ENCODE measurements at places on chromosomes 11 and 22.

DNA sequence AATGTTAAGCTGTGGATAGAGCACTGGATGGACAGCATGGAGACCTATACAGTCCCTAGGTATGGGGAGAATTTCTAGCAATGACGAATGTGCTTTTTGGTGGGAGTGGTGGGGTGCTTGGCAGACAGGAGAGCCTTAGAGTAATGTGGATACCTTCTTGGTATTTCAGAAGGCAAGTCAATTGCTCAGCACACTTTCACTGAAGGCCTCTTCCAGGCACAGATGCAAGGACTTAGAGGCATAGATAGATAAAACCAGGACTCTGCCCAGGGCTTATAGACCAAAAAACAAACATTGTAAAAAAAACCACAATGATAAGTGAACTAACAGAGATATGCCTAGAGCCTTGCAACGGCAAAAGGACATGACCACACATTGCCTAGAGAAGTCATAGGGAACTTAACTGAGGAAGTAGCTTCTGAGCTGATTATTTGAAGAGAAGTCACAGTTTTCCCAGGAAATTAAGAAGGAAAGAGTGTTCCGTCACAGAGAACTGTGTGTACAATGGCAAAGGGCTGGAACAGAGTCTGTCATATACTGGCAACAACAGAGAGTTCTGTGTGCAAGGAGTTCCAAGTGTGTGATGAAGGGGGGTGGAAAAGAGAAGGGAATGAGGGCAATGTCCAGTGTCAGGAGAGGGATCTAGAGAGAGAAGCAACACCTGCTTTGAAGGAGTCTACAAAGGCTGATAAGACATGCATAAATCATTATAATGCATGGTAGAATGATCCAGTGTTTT lies 65.9 kb upstream of the PICALM start:
- peak; percentile 48 for DNase-seq

- DNase-seq: no peak
Measured at GRCh38 chr11:126375726-126376125, 20.2 kb downstream of the ST3GAL4 start.

DNA sequence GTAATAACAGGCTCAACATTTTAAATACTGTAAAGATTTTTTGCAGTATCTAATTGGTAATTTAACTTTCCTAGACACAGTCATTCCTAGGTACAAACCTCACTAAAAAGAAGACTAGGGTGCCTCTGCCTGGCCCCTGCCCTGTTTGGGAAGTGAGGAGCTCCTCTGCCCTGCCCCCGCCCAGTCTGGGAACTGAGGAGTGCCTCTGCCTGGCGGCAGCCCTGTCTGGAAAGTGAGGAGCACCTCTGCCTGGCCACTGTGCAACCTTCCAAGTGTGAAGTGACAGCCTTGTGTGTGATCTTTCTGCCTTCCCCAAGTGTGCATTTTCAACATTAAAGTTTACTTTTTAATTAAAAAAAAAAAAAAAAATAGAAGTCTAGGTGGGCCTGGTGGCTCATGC lies 4.2 kb downstream of the CHORDC1 start:
- DNase-seq: no peak

DNA sequence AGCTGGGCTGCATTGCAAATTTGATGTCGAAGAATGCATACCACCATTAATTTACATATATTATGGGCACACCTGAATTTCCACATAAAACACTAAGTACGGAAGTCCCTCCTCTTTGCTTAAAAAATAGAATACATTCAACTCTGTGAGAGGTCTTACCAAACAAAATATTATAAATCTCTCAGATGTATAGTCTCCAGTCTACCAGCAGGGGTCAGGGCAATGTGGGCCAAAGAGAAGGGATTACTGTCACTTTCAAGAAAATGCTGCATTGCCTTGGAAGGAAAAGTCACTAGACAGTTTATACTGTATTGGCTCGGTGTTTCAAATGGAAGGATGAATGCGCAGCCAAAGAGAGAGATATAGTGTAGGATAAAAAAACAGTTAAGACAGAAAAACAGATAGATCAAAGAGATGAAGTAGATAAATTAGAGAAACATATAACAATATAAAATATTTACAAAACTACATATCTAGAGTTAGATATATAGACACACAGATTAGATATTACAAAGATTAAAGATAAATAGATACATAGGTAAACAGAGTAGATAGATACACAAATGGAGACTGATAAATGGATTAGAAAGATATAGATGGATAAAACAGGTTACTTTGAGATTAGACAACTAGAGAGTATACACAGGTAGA lies 20.9 kb downstream of the SERGEF start:
- DNase-seq: peak; percentile 58

DNA sequence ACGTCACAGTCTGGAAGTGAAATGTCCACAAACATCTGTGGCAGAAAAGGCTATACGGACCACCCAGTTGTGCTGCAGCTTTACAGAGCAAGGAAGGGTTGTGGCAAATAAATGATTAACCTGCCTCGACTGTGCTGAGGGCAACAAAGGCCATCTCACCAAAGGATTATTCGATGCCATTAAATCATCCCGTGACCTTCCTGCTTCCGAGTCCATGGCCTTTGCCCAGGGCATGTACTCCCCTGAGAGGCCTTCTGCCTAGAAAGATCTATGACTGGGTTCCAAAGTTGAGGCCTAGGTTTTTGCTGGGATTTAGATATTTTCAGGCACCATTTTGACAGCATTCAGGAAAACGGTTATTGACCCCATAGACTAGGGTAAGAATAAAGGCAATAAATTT lies 9.2 kb downstream of the CDPF1 start:
- DNase-seq: no peak

DNA sequence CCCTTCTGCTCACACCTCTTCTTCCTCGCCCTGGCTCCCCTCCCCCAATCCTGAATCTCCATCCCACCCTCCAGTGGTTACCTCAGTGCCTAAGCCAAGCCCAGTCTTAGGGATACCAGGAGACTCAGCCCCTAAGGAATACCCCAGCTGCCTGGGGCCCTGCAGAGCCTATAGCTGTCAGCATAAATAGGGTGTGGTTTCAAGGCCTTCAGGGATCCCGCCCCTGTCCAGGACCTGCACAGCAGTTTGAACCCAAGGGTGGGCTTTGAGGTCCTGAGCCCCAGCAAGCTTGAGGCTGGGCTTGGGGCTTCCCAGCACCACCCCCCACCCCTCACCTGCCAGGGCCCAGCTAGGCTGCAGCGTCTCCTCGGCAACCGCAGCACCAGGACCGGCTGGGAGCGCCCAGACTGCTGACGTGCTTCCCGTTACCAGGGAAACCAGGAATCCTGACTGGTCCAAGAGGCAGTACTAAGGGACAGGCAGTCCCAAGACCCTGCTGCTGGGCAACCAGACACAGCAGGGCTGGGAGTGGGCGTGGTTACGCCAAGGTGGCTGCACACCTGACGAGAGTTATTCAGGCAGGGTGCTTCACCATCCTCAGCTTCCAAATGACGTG lies 13.7 kb downstream of the APBB1 start:
- DNase-seq: no peak

DNA sequence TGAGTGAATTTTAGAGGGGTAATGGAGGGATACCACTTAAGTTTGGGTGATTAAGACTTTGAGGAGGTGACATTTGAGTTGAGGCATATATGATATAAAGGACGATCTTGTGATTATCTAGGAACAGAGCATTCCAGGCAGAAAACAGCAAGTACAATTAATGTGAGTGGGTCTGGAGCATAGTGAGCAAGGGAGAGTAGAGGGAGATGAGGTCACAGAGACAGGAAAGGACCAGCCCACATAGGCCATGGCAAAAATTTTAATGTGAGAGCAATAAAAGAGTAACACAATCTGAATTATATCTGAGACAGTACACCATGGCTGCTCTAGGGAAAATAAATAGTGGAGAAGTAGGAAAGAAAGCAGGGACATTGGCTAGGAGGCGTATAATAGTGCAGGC lies 14.5 kb upstream of the HSPA8 start:
- no peak for DNase-seq

DNA sequence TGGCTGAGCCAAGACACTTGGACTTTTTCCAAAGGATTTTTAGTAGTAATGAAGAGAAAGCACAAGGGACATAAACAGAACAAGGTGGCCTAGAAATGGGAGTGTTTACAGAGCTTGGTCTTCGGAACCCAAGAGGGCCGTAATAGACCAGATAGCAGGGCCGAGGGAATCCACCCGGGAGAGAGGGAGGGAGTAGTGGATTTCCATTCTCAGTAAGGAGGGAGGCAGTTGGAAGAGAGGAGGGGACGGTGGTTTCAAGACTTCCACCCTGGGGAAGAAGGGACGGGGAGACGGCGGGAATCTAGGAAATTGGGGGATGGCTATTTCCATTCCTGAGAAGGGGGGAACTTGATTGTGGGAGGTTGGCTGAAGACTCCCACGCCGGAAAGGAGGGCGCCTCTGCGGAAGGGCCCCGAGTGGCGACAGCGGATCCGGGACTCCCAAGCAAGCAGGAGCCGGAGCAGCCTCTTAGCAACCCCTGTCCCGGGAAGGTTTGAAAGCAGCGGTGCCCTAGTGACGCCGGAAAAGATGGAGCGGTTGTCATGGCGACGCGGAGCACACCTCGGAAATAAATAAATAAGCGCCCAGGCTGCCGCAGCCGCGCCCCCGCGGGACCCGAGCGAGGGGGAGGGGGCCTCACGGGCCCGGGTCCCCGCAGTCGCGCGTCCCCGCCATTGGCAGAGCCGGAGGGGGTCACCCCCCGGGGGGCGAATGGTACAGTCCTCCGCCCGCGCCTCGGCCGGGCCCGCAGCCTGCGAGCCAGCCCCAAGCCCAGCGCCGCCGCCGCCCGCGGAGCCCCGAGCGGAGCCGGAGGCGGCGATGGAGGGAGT lies 31.6 kb downstream of the EIF3F start:
- no peak for DNase-seq

DNA sequence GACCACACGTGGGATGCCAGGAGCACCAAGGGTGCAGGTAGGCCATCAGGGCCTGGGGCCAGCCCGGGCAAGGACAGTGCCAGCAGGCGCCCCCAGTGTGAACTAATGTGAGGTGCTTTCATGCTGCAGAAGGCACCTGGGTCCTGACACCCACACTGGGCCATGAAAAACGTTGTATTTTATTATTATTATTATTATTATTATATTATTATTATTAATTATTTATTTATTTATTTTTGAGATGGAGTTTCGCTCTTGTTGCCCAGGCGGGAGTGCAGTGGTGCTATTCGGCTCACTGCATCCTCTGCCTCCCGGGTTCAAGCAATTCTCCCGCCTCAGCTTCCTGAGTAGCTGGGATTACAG lies 1267.3 kb downstream of the BRD1 start:
- no peak for DNase-seq

DNA sequence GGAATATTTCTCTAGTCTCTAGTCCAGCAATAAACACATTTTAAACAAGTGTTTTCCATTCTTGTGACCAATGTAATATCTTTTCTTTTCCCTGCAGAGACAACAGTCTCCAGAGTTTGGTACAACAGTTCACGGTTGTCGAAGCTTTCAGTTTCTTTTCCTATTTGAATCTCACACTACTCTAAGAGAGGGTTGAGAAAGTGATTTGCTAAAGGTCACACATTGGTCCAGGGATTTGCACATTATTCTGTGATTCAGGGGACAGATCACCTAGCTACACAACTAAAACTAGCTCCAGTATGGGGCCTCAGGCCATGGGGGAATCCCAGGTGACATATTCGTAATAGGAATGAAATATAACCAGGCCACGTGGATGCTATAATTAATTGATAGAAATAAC lies 132.5 kb downstream of the HIPK3 start:
- no peak for DNase-seq

DNA sequence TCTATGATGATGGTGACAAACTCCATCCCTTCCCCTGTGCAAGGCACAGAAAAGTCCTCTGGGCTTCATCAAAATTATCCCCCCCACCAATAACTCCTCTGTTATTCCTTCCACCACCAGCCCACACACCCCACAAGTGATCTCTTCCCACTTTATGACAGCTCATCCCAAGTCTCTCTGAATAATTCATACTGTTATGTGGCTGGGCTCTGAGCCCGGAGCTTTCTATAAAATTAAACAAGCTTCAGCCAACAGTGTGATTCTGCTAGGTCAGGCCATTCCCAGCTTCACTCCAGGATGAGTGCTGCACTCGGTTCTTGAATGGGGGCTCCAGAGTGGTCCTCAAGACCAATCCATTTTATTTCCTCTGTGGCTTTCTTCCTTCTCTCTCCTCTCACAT lies 83.0 kb downstream of the INSC start:
- no peak for DNase-seq

DNA sequence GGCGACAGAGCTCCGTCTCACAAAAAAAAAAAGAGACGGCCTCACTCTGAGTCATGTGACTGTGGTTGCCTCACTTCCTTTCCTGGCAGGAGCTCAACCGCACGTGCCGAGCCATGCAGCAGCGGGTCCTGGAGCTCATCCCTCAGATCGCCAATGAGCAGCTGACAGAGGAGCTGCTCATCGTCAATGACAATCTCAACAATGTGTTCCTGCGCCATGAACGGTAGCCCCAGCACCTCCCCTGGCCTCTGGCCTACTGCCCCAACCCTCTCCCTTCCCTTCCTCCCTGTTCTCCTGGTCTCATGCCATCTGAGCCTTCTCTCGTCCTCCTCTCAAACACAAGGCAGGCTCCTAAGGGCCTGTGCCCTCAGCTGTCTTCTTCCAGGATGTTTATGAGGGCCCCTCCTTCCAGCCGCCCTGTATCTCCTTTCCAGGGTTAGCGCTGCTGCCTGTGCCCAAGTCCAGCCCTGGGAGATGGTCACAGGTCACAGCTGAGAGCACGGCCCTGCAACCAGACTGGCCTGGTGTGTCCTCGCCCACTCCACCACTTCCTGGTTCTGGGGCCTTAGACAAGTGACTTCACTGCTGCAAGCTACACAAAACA lies 30.7 kb downstream of the TOM1 start:
- peak; percentile 14 for DNase-seq

DNA sequence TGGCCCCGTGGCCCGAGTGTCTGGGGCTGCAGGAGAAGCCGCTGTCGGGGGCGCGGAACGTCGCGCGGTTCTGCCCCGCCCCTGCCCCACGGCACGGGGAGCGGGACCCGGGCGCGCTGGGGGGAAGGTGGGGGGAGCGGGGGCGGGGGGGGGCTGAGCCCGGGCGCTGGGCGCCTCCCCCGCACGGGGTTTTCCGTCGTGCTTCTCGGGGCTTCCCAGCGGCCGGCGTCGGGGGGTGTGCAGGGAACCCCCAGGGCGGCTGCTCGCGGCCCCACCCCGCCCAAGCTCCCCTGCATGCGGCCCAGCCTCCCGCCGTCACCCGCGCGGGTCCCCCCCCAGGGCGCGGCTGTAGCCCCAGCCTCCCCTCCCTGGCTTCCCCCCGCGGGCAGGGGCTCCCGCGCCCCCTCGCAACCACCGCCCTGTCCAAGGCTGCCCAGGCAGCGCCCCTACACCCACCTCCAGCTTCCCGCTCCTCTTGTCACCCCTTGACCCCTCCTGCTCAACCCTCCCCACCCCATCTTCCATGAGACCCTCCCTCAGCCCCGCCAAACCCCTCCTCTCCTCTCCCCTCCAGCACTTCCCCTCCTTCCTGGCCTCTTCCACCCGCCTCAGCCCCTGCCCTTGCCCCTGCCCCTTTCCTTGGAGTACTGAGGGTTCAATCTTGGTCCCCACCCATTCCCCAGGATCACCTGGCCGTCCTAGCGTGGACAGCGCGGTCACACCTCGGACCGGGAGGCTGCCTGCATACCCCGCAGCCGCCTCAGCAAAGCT lies 1.7 kb downstream of the IL17REL start:
- no peak for DNase-seq

GRCh38 chr11:128608746-128609407 lies 21.5 kb upstream of the ETS1 start:
- no peak for DNase-seq

- DNase-seq: no peak
Measured at GRCh38 chr11:5258543-5259262, 4.1 kb upstream of the HBG2 start.

- DNase-seq: peak; percentile 76
Measured at GRCh38 chr22:39003165-39003638, 10.9 kb upstream of the APOBEC3C start.

Measured in A172 (cell line).